Activated naive CD8-positive, alpha-beta T cell treated with anti-CD3 and anti-CD28 coated beads, Interleukin-2, amount 10 ng/mL, durations not matched to agents 7 days and 5 days (primary cell): ENCODE measurements at places on chromosomes 6 and 20. TPM values are rescaled to one million over a fixed set of nuclear protein-coding genes. Genes with fewer than 3 reads are reported as not detected.

DNA sequence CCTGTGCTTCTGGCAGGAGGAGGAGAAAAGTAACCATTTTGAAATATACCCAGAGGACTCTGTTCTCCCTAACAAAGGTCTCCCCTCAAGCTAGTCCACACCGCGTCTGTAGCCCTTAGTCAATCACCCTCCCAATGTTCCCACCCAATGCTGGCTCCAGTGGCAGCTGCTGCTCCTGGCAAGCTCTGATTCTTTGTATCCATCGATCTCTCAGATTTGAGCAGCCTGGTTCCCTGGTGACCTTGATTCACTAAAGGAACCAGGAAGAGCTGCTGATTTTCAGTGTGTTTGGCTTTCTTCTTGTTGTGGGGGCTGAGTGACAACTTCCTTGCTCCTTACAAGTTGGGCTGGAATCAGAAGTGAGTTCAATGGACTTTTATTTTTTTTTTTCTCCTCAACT is 68.5 kb downstream of the FOXC1 start:
- no peaks in the 10 kb centered on the region for H3K36me3 ChIP-seq
- no peak overlapping the region for H3K27ac ChIP-seq
- no peaks in the 10 kb centered on the region for H3K4me1 ChIP-seq

- peaks cover 12% of the 10 kb centered on the region for H3K4me1 ChIP-seq
- DNase-seq: no peak
- no peak overlapping the region for H3K4me3 ChIP-seq
- H3K36me3 ChIP-seq: no peaks in the 10 kb centered on the region
Observed at GRCh38 chr20:51661609-51662178, 106.5 kb downstream of the ATP9A start.

- H3K4me3 ChIP-seq: peak overlapping the region; percentile 77
- H3K36me3 ChIP-seq: peaks cover 53% of the 10 kb centered on the region
- H3K4me1 ChIP-seq: peaks cover 75% of the 10 kb centered on the region
- no peaks in the 10 kb centered on the region for H3K27me3 ChIP-seq
- H3K27ac ChIP-seq: peak overlapping the region; percentile 96
- peak; percentile 67 for DNase-seq
Observed at GRCh38 chr20:48760403-48760983, 67.3 kb downstream of the PREX1 start.

DNA sequence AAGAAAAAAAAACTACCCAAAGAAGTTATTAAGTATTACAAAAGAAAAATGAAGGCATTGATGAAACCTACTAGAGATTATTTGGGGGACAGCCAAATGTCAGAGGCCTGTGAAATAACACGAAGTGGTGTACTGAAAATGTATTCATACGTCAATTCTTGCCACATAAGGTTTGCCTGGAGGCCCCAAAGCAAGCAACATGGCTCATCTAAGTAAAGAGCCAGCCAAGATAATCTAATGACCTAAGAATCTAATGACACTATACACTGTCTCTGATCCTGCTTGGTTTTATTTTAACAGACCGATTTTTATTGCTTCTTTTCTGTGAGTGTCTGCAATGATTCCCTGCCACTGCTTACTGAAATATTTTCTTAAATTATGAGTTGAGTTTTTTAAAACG is 34.7 kb downstream of the FILIP1 start:
- DNase-seq: no peak
- H3K4me1 ChIP-seq: no peaks in the 10 kb centered on the region
- no peak overlapping the region for H3K27ac ChIP-seq
- no peaks in the 10 kb centered on the region for H3K36me3 ChIP-seq
- no peak overlapping the region for H3K4me3 ChIP-seq

DNA sequence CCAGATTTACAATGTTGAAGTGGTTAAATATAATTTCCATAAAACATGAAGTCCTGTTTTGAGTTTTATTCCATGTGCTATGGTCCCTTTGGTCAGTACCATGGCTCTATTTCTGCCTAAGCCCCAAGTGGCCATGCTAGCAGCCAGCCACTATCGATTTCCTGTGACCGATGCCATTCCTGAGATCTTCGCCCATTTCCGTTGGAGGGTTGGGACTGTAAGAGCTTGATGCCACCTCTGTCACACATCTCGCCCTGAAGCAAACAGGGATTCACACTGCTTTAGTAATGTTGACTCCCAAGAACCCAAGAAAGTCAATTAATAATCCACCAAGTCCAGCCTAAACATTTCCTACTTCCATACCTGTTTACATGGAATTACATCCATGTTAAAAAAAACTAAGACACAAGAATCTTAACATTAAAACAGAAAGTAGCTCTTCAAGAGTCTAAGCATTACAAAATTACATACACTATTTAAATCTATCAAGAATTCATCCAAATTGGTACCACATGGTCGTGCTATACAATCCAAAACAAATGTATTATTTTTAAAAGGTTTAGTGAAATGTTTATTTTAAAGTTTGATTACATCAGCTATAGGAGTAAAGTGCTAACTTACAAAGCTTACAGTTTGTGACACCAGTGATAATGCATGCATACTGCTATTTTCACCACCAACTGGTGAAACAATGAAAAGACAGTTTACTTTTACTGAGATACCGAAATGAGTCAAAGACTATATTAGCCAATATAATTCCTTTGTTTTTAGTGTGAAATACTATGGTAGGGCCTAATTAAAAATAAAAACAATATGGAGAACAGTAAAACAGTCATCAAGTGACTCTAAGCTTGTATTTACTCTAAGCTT is 2.5 kb downstream of the RBM39 start:
- peak overlapping the region; percentile 75 for H3K27ac ChIP-seq
- H3K27me3 ChIP-seq: no peaks in the 10 kb centered on the region
- H3K4me1 ChIP-seq: peaks cover 47% of the 10 kb centered on the region

DNA sequence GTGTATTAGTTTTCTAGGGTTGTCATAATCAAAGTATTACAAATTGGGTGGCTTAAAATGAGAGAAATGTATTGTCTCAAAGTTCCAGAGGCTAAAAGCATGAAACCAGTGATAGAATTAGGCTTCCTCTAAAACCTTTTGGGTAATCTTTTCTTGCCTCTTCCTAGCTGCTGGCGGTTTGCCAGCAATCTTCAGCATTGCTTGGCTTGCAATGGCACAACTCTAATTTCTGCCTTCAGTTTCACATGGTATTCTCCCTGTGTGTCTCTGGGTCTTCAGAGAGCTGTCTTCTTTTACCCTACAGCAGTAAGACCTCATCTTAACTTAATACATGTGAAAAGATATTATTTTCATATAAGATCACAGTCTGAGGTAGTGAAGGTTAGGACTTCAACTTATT is 479.1 kb upstream of the GJE1 start:
- DNase-seq: no peak
- H3K4me3 ChIP-seq: no peak overlapping the region

GRCh38 chr20:25738198-25738597 is 41.5 kb upstream of the ZNF337 start:
- H3K27me3 ChIP-seq: no peaks in the 10 kb centered on the region
- H3K4me3 ChIP-seq: no peak overlapping the region
- no peak for DNase-seq

- no peaks in the 10 kb centered on the region for H3K27me3 ChIP-seq
- peak; percentile 28 for DNase-seq
- no peak overlapping the region for H3K4me3 ChIP-seq
- peaks cover 7% of the 10 kb centered on the region for H3K4me1 ChIP-seq
Observed at GRCh38 chr20:13430346-13431002, 208.3 kb downstream of the TASP1 start.

DNA sequence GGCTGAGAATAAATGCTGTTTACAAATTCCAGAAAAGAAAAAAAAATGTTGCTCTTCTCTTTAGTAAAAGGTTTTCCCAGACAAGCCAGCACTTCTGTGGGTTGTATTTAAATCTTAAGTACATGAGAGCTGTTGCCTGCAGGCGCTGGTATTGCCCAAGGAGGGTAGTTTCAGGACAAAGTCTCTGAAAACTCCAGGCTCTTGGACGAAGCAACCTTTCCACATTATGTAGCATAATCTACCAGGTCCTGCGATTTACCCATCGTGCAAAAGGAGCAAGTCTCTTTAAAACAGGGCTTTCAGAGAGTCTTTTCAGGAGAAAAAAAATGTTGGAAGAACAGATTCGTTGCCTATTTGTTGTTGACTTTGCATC is 65.6 kb downstream of the PLG start:
- H3K27ac ChIP-seq: no peak overlapping the region
- H3K4me1 ChIP-seq: peaks cover 2% of the 10 kb centered on the region
- H3K36me3 ChIP-seq: no peaks in the 10 kb centered on the region
- H3K27me3 ChIP-seq: peaks cover 29% of the 10 kb centered on the region

DNA sequence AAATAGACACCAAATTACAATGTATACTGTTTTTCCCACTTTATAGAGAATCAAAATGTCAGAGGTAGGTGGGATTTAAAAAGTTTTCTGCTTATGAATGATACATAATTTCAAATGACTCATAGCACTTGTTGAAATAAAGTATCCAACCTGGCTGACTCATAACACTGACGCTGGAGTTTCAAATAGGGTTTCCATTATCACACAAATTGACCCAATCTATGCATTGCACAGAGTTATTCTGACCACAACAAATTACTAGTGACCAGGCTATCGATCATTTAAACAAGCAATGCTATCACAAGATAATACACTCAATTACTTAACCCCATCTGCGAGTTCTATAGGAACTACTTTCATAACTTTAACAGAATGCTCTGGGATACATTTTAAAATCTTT is 31.9 kb upstream of the PRELID3B start:
- H3K36me3 ChIP-seq: no peaks in the 10 kb centered on the region
- no peak overlapping the region for H3K27ac ChIP-seq
- peaks cover 12% of the 10 kb centered on the region for H3K4me1 ChIP-seq
- DNase-seq: no peak

DNA sequence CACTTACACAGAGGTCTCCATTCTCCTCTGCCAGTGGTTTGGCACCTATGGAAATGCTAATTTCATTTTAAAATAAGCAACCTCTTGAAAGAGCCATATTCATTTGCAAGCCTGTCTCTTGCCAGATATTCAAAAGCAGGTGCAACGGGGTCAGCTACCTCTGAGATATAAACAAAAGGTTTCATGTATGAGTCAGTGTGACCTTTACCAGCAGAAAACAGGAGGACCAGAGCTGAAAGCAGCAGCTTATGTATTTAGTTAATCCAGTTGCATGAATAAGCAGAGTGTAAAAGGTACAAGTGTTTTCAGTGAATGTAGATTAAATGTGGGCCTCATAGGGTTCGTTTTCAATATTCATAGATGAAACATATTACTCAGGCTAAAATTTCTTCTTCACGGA is 56.0 kb downstream of the TENT5A start:
- no peak for DNase-seq
- no peaks in the 10 kb centered on the region for H3K36me3 ChIP-seq
- H3K4me3 ChIP-seq: no peak overlapping the region
- no peak overlapping the region for H3K27ac ChIP-seq

DNA sequence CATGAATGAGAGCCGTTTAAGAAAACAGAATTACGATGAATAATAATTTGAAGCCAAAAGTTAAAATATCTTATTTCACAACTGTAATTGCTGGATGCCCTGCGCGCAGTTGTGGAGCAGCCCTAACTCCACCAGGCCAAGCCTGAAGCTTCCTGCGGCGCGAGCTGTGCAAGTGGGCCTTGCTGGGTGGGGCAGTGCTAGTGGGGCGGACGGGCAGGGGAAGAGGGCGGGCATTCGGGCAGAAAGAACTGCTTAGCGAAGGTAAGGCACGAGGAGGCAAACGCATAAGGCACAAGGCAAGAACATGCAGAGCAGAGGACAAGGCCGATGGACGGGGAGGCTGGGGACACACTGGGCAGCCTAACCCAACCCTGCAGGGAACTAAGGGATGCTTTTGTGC is 2.3 kb downstream of the HLA-DQB2 start:
- DNase-seq: no peak
- no peak overlapping the region for H3K27ac ChIP-seq
- peaks cover 34% of the 10 kb centered on the region for H3K27me3 ChIP-seq

GRCh38 chr6:20286968-20287565 is 74.8 kb upstream of the MBOAT1 start:
- H3K27ac ChIP-seq: no peak overlapping the region
- no peak overlapping the region for H3K4me3 ChIP-seq
- DNase-seq: no peak
- peaks cover 3% of the 10 kb centered on the region for H3K4me1 ChIP-seq
- H3K27me3 ChIP-seq: peaks cover 20% of the 10 kb centered on the region

DNA sequence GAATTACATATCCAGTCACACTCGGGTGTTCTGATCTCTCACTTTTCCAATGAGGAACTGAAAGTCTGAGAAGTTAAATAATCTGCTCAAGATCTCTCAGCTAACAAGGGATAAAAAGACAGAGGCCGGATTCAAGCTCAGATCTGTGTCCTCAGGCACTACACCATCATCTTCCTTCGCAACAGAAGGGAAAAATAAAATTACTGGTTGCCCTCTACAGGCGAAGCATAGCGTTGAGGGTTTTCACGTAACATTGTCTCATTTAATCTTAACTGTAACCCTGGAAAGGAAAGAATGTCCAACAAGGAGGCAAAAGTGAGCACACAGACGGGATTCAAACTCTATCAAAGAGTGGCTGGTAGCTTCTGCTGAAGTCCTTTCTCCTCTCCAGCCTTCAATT is 67.8 kb upstream of the ANKEF1 start:
- H3K27ac ChIP-seq: no peak overlapping the region
- no peak overlapping the region for H3K4me3 ChIP-seq
- DNase-seq: no peak
- H3K4me1 ChIP-seq: no peaks in the 10 kb centered on the region
- H3K36me3 ChIP-seq: no peaks in the 10 kb centered on the region

MAP3K5 gene
- total RNA-seq: 19.8 TPM

MARCKS gene
- total RNA-seq: 1.7 TPM

HM13 gene
- total RNA-seq: 112 TPM

SIRPB2 gene
- not detected for total RNA-seq

TFAP2D gene
- not detected for total RNA-seq

PTCRA gene
- total RNA-seq: not detected

EXOC2 gene
- total RNA-seq: 35.4 TPM

NOX3 gene
- not detected for total RNA-seq

TCF21 gene
- total RNA-seq: not detected
